ENCODE measurements at places on chromosomes 3 and 15.

- no peak for DNase-seq
Measured at GRCh38 chr3:121989943-121990342, 32.1 kb downstream of the ILDR1 start.

DNA sequence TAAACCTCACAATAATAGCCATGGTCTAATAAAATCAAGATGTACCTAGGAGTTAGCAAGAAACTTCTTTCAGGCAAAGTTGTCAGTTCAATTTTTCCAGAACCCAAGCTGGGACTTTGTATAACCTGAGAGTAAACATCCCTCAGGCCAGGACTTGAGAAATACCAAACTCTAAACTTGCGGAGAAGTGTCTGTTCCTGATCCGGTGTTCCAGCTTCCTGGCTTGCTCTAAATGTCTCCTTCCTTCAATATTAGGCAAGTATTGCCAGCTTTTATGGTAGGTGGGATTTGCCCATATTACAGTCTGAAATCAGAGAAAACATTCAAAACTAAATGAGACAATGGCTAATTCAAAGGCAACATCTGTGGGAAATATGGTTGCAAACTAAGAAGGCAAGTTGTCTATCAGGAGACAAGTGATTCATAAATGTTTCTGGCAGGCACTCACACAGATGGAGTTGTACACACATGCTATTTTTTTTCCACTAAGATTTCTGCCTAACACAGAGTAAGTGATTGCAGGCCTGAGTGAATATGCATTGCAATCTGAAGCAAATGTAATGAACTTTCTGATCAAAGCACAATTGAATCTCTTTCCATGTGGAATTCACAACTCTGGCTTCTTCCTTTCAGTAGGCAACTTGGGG lies 88.3 kb upstream of the COL8A1 start:
- no peak for DNase-seq

- no peak for DNase-seq
Measured at GRCh38 chr3:71551311-71551919, 32.1 kb downstream of the FOXP1 start.

DNA sequence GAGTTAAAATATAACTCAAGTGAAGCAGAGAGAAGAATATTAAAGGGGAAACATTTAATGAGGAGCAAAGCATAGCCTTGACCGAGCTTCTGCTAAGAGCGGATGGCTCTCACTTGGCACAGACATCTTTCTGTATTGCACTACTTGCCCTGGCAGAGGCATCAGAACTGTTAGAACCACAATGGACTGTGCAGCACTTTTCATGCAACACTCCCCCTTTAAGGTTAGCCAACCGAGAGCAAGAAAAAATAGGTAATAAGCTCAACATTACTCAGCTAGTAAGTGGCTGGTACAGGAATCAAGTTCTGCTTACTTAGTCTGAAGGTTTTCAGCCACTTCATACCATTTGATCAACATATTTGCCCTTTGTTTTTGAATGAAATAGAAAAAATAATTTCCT lies 33.7 kb downstream of the CRTC3 start:
- no peak for DNase-seq

GRCh38 chr3:154720921-154721320 lies 290.9 kb upstream of the GPR149 start:
- DNase-seq = no peak

- no peak for DNase-seq
Measured at GRCh38 chr3:143083781-143084180, 35.8 kb upstream of the CHST2 start.

DNA sequence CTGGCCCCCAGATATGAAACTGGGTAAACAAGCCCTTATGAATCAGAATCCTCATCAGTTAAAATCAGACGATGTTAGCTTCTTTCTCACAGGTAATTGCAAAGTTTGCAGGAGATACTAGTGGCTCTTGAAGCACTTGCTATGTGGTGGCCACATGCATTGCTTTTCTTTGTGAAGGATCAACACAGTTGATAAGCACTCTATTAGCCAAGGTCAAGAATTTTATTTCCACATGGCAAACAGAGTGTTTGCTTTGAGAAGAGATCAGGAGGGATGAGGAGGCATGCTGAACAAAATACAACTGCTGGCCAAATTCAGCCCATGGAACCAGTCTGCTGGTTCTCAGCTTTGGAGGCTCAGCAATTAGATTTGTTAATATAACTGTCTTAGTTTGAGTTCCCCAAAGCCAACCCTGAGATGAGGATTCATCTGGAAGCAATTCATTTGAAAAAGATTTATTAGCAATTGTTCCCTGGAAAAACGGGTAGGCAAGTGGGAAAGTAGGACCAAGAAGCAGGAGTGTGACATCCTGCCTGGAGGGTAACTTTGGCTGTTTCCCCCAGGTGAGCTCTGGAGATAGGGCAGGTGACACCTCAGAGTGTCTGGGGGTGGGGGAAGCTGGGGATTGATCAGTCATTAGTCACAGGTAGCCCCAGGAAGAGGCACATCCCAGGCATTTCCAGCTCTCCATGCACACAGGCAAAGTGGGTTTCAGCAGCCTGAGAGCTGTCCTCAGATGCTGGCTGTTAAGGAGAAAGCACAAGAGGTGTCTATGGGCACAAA lies 180.3 kb downstream of the ABHD5 start:
- no peak for DNase-seq

- no peak for DNase-seq
Measured at GRCh38 chr15:81080996-81081395, 53.1 kb upstream of the CFAP161 start.

GRCh38 chr3:8712045-8712907 lies 21.3 kb upstream of the CAV3 start:
- no peak for DNase-seq

GRCh38 chr3:43203022-43203421 lies 83.3 kb upstream of the SNRK start:
- no peak for DNase-seq

All from naive B cell (primary cell).